ENCODE measurements at places on chromosomes 5 and 9.

GRCh38 chr9:83471241-83471640 is 67.0 kb downstream of the FRMD3 start:
- DNase-seq = no peak

DNA sequence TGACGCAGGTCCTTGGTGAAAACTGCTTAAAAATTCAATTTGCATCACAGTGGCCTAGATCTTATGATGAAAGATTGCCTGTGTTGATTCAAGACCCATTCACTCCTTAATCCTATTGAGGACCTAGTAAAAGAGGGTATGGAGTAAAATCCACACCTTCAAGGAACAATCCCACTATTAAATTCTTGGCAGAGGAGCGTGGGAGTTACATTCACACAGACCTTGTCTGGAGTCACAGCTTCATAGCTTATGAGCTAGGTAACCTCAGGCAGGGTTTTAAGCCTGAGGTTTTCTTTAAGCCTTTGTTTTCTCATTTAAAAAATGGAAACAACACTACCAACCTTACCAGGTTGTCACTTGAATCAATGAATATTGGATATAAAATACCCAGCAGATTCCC is 566.5 kb upstream of the ZNF462 start:
- no peak for DNase-seq

- DNase-seq = no peak
Observed at GRCh38 chr5:158976035-158976434, 123.7 kb downstream of the EBF1 start.

DNA sequence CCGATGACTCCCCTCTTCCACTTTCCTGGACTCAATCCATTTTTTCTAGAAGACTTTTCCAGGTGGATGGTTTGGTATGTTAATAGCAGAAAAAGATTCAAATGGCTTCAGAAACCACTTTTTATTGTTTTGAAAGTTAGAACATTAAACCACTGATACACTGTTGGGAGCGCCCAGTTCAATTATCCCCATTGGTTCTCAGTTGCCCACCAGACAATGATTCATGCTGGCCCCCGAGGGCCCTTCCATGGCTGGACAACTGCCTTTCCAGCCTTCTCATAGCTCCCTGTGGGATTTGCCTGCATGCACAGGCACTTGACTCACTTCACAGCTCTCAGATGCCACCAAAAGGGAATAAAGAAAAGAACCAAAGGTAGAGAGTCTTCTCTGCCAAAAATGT is 21.3 kb upstream of the ANKRD34B start:
- DNase-seq = no peak

DNA sequence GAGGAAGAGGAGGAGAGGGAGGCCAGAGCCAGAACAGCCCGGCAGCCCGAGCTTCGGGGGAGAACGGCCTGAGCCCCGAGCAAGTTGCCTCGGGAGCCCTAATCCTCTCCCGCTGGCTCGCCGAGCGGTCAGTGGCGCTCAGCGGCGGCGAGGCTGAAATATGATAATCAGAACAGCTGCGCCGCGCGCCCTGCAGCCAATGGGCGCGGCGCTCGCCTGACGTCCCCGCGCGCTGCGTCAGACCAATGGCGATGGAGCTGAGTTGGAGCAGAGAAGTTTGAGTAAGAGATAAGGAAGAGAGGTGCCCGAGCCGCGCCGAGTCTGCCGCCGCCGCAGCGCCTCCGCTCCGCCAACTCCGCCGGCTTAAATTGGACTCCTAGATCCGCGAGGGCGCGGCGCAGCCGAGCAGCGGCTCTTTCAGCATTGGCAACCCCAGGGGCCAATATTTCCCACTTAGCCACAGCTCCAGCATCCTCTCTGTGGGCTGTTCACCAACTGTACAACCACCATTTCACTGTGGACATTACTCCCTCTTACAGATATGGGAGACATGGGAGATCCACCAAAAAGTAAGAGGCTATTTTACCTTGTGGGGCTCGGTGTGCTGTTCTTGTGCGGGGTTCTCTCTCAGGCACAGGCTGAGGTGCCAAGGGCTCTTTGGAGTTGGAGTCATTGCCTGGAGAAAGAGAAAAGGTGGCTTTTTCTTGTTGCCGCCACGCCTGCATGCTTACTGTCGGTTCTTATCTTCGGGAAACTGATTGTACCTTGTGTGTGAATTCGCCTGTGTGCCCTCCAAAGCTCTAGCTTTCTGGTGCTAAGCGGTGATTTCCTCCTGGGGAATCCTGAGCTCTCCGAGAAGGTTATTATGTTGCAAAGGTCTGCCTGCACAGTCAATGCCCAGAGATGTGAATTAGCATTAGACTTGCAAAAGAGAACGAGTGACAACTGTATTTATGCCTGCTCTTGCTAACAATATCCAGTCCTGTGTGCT is at the start of gene ISL1:
Gene ISL1, plus strand, starts transcription at position 318 of the 991 bp plus-strand sequence. Its CDS starts 224 bp downstream, at position 542.
- no peak for DNase-seq

DNA sequence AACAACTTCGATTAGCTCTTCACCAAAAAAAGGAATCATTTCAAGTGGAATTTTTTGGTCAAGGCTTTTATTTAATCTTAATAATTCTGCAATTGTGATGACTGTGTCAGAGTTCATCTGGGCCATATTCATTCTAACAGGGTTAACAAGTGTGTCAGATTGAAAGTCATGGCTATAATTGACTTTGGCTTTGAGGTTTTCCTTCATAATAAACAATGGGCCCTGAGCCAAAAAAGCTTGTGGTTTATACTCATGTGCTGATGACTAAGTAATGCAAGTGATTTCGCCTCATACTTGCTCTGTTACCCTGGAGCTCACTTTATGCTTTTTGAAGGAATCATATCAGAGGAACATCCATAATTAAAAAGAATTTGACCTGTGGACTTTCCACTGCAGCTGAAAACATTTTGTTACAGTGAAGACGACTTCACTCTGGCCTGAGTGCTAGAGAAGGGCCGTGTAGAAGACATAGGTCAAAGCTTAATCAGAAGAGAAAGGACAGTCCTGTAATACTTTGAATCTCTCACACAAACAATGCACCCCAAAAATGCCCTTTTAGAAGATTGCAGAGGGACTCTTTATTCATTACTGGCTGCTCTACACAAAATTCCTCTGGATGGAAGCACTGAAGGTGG is 101.7 kb downstream of the GDNF start:
- no peak for DNase-seq

- DNase-seq = no peak
Observed at GRCh38 chr9:29390859-29391258, 1817.6 kb upstream of the C9orf72 start.

DNA sequence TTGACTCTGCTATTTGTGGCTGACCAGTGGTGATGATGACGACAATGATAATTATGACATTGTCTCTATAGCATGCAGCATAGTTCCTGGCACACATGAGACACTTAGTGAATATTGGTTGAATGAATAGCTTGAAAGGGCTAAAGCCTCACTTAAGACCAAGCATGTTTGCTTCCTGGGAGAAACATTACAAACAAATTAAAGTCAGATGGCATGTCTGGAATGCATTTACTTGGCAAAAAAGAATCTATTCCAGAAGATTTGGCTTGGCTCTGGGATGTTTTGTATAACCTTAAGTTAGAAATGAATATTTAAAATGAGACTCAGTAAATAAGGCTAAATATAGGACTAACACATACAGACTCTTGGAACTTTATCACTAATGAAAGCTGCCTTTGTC is 21.6 kb downstream of the GAS1 start:
- DNase-seq = no peak

GRCh38 chr5:23001120-23001519 is 148.0 kb upstream of the CDH12 start:
- no peak for DNase-seq

GRCh38 chr5:33008751-33009418 is 297.8 kb downstream of the NPR3 start:
- no peak for DNase-seq

DNA sequence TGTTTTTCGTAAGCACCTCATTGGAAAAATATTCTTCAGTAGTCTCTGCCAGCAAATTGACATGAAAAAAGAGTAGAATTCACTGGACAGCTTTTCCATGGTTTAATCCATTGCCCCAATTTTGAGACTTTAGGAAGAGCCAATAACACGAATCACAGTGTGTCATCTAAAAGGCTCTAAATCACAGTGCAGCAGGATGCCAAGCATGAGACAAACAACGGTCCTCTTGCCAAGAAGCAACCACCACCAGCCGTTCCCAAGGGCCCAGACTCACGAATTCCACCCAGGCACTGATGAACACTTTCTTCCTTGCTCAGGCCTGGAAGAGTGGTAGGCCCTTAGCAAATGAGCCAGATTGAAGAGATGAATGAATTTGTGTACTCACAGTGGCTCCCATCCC is 18.3 kb upstream of the IRX4 start:
- no peak for DNase-seq

GRCh38 chr9:121718084-121718483 is 66.7 kb downstream of the DAB2IP start:
- no peak for DNase-seq

All from activated CD4-positive, alpha-beta T cell treated with anti-CD3 and anti-CD28 coated beads, Interleukin-2, amount 50 U/mL, for 1 hour (primary cell).